Activated naive CD8-positive, alpha-beta T cell treated with anti-CD3 and anti-CD28 coated beads, Interleukin-2, amount 10 ng/mL, durations not matched to agents 7 days and 5 days (primary cell): ENCODE measurements at places on chromosomes 2 and 18.

GRCh38 chr2:230872151-230872967 lies 7.6 kb downstream of the ITM2C start:
- DNase-seq: no peak

DNA sequence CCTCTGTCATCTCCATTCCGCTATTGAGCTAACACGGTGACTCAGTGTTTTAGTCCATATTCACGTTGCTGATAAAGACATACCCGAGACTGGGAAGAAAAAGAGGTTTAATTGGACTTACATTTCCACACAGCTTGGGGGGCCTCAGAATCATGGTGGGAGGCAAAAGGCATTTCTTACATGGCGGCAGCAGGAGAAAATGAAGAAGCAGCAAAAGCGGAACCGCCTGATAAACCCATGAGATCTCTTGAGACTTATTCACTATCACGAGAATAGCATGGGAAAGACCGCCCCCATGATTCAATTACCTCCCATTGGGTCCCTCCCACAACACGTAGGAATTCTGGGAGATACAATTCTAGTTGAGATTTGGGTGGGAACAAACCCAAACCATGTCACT lies 22.6 kb upstream of the CXXC1 start:
- no peak for DNase-seq

- no peak for DNase-seq
These were observed 546.7 kb downstream of the EPHA4 start for GRCh38 chr2:221025398-221025797.

DNA sequence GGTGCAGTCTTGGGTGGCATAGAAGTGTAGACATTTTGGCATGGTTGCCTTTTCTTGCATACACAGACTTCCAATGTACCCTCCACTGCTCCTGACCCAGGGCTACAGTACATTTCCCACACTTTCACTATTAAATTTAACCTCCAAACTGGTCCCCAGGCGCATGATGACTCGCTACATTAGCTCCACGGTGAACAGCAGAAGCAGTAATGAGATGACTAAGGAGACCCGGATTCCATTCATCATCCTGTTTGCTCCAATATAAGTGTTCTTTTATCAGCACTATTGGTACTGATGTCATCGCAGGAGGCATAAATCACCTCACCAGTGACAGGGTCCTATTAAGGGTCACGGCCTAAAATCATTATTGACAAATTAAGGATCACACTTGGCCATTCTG lies 316.5 kb downstream of the EN1 start:
- DNase-seq: no peak

- no peak for DNase-seq
These were observed 1076.3 kb downstream of the RPIA start for GRCh38 chr2:89767572-89768435.

DNA sequence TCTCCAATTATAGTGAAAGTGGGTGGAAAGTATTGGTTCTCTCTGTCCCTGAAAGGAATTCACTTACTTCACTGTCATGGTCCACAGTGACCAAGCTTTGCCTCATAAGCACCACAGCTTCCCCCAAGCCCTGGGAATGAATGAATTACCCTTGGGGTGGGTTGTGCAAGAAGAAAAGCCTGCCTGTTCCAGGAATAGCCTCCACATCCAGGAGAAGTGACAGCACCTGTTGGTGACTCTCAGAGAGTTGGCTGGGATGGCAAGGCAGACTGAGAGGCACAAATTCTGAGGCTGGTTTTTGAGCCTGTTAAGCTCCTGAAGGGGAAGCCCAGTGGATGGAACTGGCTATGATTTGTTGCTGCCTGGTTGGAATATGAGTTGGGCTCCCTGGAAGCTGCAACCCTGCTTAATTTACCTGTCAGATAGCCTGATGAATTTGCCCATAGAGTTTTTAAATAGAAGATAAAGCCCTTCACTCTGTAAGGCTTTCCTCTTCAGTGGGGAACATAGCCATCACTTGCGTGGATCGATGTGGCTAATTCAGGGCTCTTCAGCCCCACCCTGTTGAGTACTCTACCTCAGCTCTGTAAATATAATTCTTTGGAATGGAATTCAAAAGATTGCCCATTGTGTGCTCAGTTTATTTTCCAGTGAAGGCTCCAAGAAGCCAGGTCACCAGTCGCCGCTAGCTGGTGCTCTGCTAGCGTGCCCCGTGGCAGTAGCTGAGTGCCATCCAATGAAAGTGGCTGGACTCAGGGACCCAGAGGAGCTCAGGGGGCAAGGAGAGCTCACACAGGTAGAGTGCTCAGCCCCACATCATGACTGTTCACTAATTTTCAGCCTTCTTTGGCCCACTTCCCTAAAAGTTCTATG lies 479.3 kb downstream of the IRS1 start:
- DNase-seq: no peak

- DNase-seq: no peak
These were observed 23.4 kb downstream of the SAP130 start for GRCh38 chr2:128004509-128004908.

- no peak for DNase-seq
These were observed 39.4 kb downstream of the RBMS1 start for GRCh38 chr2:160454070-160454797.
